Renal pelvis (tissue), 12 donors: ENCODE measurements at places on chromosomes 2 and 18. TPM values are rescaled to one million over a fixed set of nuclear protein-coding genes. Genes with fewer than 3 reads are reported as not detected.

Gene PLB1
- 1.1 TPM for polyA plus RNA-seq

Gene SERPINB13
- not detected for polyA plus RNA-seq

Gene SERPINB4
- not detected for polyA plus RNA-seq

Gene MRO
- polyA plus RNA-seq, result 3.1 TPM

GRCh38 chr2:151043484-151043883, 218.2 kb downstream of the RBM43 start:
- DNase-seq, result no peak

GRCh38 chr2:149330127-149331022, at the start of gene LYPD6:
LYPD6 (plus strand) TSS chr2:149330587; CDS start chr2:149437709, 107,122 bp downstream.
- DNase-seq, result peak; percentile 89
